ENCODE measurements at places on chromosomes 7 and 10.

- H3K36me3 ChIP-seq, result peaks cover 12% of the 10 kb centered on the region
- no peak overlapping the region for H3K4me3 ChIP-seq
- peaks cover 28% of the 10 kb centered on the region for H3K27me3 ChIP-seq
- H3K4me1 ChIP-seq, result peaks cover 24% of the 10 kb centered on the region
- H3K27ac ChIP-seq, result peak overlapping the region; percentile 84
These were observed 2.0 kb upstream of the NRAP start for GRCh38 chr10:113665806-113666354.

DNA sequence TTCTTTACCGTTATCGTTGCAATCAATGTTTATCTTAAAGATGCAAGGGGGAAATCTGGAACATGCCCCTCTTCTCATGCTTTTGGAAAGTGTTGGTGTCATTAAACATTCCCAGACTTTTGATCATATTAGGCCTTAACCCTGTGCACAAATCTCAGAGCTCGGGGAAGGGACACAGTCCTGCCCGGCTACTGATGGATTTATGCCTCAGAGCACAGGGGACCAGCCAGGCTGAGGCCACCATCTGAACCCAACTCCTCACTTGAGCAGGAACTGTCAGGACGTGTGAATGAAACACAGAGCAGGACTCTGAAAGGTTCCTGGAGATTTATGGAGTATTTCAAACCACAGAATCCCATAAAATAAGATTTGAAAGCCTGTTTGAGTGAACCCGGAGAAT, 132.0 kb upstream of the CXCL12 start:
- no peaks in the 10 kb centered on the region for H3K36me3 ChIP-seq
- H3K27ac ChIP-seq, result no peak overlapping the region
- DNase-seq, result no peak
- no peaks in the 10 kb centered on the region for H3K27me3 ChIP-seq
- no peak overlapping the region for H3K4me3 ChIP-seq
- H3K4me1 ChIP-seq, result no peaks in the 10 kb centered on the region

DNA sequence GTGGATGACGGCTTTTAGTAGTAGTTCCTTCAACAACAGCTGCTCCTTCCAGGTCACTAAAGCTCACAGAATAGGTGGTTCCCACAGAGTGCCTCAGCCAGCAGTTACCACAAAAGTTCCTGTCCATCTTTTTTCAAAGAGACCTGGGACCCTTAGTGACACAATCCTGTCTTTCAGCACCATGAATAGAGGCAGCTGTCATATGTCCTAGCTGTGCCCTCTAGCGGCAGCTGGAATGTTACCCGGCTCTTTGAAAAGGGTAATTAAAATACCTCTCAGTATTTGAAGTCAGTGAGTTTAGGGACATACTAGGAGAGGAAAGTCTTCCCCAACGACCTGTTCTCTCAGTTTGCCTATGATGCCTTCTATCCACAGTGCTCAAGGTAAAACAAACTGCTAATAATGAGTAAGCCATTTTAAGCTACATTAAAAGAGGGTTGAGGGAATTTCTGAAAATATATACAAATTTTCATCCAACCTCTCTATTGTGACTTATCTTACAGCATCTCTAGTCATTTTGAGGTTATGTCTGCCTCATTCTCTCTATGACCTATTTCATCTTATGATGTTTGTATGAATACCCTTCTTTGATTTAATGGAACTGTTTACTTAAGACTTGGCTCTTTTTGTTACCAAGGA, 290.8 kb downstream of the NXPH1 start:
- no peaks in the 10 kb centered on the region for H3K27me3 ChIP-seq
- no peak overlapping the region for H3K4me3 ChIP-seq
- no peaks in the 10 kb centered on the region for H3K36me3 ChIP-seq

DNA sequence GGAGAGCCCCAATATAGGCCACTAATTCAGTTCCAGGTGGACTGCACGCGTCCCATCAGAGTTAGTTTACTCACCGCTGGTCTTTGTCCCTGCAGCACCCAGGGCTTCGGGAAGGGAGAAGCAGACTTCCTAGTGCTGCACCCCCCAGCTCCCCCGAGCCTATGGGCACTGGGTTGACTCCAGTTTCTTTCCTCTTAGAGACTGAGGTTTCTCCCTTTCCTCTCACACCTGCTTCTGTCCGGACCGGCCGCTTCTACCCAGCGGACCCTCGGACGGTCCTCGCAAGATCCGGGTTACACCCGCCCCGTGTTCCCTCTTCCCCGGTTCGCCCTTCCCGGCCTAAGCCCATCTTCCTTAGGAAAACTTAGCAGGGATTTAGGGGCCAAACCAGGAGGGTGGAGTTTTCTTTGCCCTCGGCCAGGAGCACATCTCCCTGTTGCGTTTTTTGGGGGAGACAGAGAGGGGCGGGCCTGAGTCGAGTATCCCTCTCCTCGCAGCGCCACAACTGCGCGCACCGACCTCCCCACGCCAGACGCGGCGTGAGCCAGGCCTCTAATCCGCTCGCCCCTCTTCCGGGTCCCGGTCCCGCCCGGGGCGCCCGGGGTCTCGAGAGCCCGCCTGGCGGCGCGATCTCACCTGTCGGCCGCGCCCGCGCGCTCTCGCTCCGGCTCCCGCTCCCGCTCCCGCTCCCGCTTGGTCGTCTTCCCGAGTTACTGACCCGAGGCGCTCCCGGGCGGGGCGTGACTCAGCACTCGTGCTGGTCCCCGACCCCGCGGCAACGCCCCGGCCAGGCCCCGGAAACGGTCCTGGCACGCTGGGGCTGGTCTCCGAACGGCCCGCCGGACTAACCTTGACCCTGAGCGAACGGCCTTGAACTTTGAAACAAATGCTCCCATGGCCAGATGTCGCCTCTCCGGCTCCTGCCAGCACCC, at the start of gene AIFM2:
Gene AIFM2, minus strand, starts transcription at position 728 of the 932 bp plus-strand sequence. CDS start 8,741 bp downstream, outside the sequence.
- H3K4me1 ChIP-seq, result peaks cover 32% of the 10 kb centered on the region
- peak within 1 kb of the TSS; percentile 83 for H3K4me3 ChIP-seq

GRCh38 chr7:127437241-127437640, 44.7 kb upstream of the ZNF800 start:
- no peak overlapping the region for H3K4me3 ChIP-seq
- H3K27me3 ChIP-seq, result peaks cover 26% of the 10 kb centered on the region
- no peaks in the 10 kb centered on the region for H3K4me1 ChIP-seq
- no peak for DNase-seq

- peak; percentile 72 for DNase-seq
- peak overlapping the region; percentile 85 for H3K27ac ChIP-seq
- peaks cover 39% of the 10 kb centered on the region for H3K4me1 ChIP-seq
- peaks cover 16% of the 10 kb centered on the region for H3K36me3 ChIP-seq
These were observed 672 bp downstream of the LFNG start for GRCh38 chr7:2520131-2520760.

GRCh38 chr10:56605051-56605450, 244.0 kb upstream of the ZWINT start:
- H3K36me3 ChIP-seq, result no peaks in the 10 kb centered on the region
- H3K4me3 ChIP-seq, result no peak overlapping the region
- no peak for DNase-seq

GRCh38 chr7:87047-87446, 105.3 kb upstream of the FAM20C start:
- no peaks in the 10 kb centered on the region for H3K27me3 ChIP-seq
- H3K4me1 ChIP-seq, result peaks cover 21% of the 10 kb centered on the region
- no peak overlapping the region for H3K27ac ChIP-seq
- H3K4me3 ChIP-seq, result no peak overlapping the region
- no peak for DNase-seq

DNA sequence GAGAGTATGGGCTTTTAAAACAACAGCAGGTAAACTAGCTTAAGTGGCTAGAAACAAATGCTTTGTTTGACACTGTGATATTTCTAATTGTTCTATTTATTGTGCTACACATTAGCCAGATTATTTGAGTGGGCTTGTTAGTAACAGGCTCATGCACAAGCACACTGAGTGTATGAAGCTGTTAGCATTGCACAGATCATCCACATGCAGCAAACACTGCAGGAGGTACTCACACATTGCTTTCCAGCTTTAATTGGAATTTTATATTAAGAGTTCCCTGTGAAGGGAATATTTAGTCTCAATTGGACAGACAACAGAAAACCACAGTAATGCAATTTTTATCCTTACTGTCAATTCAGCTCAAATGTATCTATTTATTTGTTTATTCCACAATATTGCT, 92.9 kb upstream of the ZNF804B start:
- H3K27ac ChIP-seq, result no peak overlapping the region
- no peaks in the 10 kb centered on the region for H3K36me3 ChIP-seq
- no peaks in the 10 kb centered on the region for H3K4me1 ChIP-seq
- H3K27me3 ChIP-seq, result no peaks in the 10 kb centered on the region
- no peak overlapping the region for H3K4me3 ChIP-seq

- no peak overlapping the region for H3K27ac ChIP-seq
- no peak overlapping the region for H3K4me3 ChIP-seq
- peaks cover 3% of the 10 kb centered on the region for H3K4me1 ChIP-seq
- no peaks in the 10 kb centered on the region for H3K27me3 ChIP-seq
- no peak for DNase-seq
These were observed 150.5 kb upstream of the IGFBP3 start for GRCh38 chr7:46071601-46072000.

GRCh38 chr7:158579662-158580646, 7.7 kb downstream of the PTPRN2 start:
- H3K36me3 ChIP-seq, result no peaks in the 10 kb centered on the region
- DNase-seq, result no peak
- no peaks in the 10 kb centered on the region for H3K4me1 ChIP-seq

DNA sequence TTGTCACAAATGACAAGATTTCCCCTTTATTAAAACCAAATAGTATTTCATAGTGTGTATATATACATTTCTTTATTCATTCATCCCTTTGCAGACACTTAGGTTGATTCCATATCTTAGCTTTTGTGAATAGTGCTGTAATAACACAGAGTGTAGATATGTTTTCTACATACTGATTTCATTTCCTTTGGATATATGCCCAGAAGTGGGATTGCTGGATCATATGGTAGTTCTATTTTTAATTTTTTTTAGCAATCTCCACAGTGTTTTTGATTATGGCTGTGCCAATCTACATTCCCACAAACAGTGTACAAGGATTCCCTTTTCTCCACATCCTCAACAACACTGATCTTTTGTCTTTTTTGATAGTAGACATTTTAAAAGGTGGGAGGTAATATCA, 46.4 kb downstream of the CSTF2T start:
- no peaks in the 10 kb centered on the region for H3K36me3 ChIP-seq
- no peak overlapping the region for H3K4me3 ChIP-seq
- DNase-seq, result no peak
- no peak overlapping the region for H3K27ac ChIP-seq

DNA sequence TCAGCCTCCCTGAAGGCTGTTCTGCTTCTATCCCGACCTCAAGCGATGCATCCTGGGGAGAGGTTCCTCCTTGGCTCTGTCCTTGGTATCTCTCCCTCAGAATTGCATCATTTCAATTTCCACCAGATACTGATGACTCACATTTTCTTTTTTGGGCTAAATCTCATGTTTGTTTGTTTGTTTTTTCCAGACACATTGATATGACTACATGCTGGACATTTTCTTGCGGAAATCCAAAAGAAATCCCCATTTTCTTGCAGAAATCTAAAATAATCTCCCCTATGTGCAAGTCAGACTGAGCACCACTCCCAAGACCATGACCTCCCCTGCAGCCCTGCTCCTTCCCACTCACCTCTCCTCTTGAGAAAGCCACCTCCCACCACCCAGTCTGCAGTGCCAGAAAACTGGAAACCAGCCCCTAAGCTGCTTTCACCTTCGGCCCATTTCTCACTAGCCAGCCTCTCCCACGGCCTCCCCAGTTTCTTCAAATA, 260.2 kb upstream of the PRKCQ start:
- no peak for DNase-seq
- no peak overlapping the region for H3K4me3 ChIP-seq
- peaks cover 18% of the 10 kb centered on the region for H3K27me3 ChIP-seq

GRCh38 chr10:130138479-130138866, 2.3 kb downstream of the GLRX3 start:
- H3K27ac ChIP-seq, result peak overlapping the region; percentile 52
- H3K36me3 ChIP-seq, result peaks cover 27% of the 10 kb centered on the region
- peak overlapping the region; percentile 78 for H3K4me3 ChIP-seq
- peaks cover 58% of the 10 kb centered on the region for H3K4me1 ChIP-seq
- DNase-seq, result peak; percentile 50

DNA sequence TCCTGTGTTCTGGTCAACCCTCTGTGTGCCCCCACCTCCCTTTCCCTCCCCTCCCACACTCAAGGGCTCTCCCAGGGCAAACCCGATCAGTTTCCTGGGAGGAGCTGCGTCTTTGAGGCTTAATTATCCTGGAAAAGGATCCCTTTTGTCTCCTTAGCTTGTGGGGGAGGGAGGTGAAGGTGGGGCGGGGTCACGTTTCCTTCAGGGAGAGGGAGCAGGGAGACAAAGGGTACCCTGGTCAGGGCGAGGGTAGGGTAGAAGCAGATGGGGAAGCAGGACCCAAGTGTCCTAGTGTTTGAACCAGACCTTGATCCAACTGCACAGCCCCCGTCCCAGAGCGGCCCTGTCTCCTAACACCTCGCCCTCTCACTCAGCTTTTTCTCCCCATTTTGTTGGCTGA, 90.1 kb downstream of the HIF1AN start:
- no peak overlapping the region for H3K27ac ChIP-seq
- peaks cover 43% of the 10 kb centered on the region for H3K27me3 ChIP-seq
- peaks cover 2% of the 10 kb centered on the region for H3K4me1 ChIP-seq
- DNase-seq, result no peak
- H3K36me3 ChIP-seq, result no peaks in the 10 kb centered on the region

- DNase-seq, result no peak
- peaks cover 16% of the 10 kb centered on the region for H3K27me3 ChIP-seq
- H3K36me3 ChIP-seq, result no peaks in the 10 kb centered on the region
- no peak overlapping the region for H3K4me3 ChIP-seq
- no peaks in the 10 kb centered on the region for H3K4me1 ChIP-seq
- no peak overlapping the region for H3K27ac ChIP-seq
These were observed 8.3 kb downstream of the HOXA4 start for GRCh38 chr7:27122077-27122910.

- peaks cover 7% of the 10 kb centered on the region for H3K4me1 ChIP-seq
- H3K4me3 ChIP-seq, result no peak overlapping the region
- no peak overlapping the region for H3K27ac ChIP-seq
- no peaks in the 10 kb centered on the region for H3K27me3 ChIP-seq
- no peak for DNase-seq
These were observed 36.3 kb downstream of the GARS1 start for GRCh38 chr7:30630986-30631385.

GRCh38 chr7:95342642-95343307, 18.4 kb upstream of the PON1 start:
- H3K4me3 ChIP-seq, result no peak overlapping the region
- H3K27me3 ChIP-seq, result no peaks in the 10 kb centered on the region
- H3K27ac ChIP-seq, result no peak overlapping the region
- H3K4me1 ChIP-seq, result no peaks in the 10 kb centered on the region
- H3K36me3 ChIP-seq, result no peaks in the 10 kb centered on the region
- no peak for DNase-seq

DNA sequence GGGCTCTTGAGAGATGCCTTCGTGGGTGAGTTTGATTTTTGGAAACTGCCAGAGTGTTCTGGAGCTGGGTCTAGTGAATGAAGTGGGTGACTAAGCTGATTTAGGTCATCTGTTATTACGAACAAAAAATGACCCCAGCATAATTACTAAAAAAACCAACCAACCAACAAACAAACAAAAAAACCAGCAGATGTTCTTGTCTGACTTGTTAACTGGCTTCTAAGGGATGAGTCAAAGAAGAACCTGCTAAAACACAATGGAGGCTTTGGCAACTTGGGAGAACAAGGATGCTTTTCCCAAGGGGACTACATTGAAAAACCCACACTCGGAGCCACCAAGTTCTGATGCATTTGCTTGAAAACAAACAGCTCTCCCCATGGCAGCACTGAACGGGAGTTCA, 11.5 kb downstream of the TACR2 start:
- H3K27ac ChIP-seq, result no peak overlapping the region
- no peaks in the 10 kb centered on the region for H3K27me3 ChIP-seq
- peaks cover 18% of the 10 kb centered on the region for H3K4me1 ChIP-seq
- peaks cover 20% of the 10 kb centered on the region for H3K36me3 ChIP-seq
- no peak overlapping the region for H3K4me3 ChIP-seq
- no peak for DNase-seq

GRCh38 chr10:44217274-44217820, 167.6 kb downstream of the CXCL12 start:
- H3K4me3 ChIP-seq, result no peak overlapping the region
- H3K27ac ChIP-seq, result no peak overlapping the region
- H3K4me1 ChIP-seq, result no peaks in the 10 kb centered on the region
- H3K36me3 ChIP-seq, result no peaks in the 10 kb centered on the region
- no peak for DNase-seq
